NCI-H2107 (cell line): ENCODE measurements at places on chromosomes 16 and 17.
A peak's percentile ranks its signal among the peaks of the same experiment; 100 is the strongest.

DNA sequence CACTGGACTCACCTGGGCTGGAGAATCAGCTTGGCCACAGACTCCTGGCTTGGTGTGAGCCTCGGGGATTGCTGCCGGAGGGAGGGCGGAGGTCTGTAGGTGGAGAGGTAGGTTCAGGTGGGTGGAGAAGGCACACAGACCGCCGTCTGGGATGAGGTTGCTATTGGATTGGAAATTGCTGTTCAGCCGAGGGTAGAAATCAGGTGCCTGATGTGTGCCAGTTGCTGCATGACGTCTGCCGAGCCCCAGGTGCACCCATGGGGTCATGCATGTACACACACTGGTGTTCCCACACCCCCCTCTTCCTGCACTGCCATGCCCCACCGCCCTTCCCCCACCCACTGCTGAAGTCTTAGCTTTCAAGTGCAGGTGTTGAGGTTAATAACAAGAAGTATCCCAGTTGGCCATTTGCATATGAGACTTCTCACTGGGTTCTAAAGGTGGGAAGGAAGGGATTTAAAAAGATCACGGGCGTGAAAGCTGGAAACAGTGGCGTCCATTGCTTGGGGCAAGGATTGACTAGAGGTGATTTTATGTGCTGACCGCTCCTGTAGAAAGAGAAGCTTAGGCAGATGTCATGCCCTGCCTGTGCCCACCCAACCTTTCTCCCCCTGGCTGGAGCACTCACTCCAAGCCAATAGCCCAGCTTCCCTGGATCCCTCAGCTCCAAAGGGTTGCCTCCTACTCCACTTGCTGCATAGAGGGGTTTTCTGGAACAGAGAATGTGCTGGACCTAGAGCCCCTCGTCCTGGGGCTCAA lies 193.6 kb downstream of the CCDC182 start:
- peak; percentile 43 for DNase-seq

- no peak for DNase-seq
Measured at GRCh38 chr17:811051-811784, 29.1 kb downstream of the MRM3 start.

- no peak for DNase-seq
Measured at GRCh38 chr16:24114876-24115275, 141.3 kb upstream of the CACNG3 start.

GRCh38 chr17:7818746-7819645 lies 15.0 kb upstream of the KDM6B start:
- no peak for DNase-seq

GRCh38 chr16:73448970-73449369 lies 401.0 kb upstream of the ZFHX3 start:
- DNase-seq: no peak

DNA sequence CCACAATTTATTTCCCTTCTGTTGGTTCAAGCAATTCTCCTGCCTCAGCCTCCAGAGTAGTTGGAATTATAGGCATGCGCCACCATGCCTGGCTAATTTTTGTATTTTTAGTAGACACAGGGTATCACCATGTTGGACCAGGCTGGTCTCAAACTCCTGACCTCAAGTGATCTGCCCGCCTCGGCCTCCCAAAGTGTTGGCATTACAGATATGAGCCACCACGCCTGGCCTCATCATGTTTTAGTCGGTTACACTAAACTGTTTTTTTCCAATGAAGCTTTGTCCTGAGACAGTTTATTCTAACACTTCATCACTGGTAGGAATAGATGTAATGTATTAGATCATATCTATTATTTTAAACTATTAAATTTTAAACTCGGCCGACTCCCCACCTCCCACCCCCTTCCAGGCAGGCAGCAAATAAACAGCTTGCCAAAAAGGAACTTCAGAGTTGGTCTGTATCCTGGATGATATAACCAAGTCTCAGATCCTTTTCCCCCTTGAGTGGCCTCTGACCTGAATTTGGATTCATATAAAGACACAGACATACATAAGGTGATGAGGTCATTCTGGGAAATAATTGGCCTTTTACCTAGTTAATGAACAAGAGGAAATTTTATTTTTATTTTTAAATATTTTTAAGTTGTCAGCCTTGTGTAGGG lies 18.4 kb upstream of the CORO6 start:
- no peak for DNase-seq

DNA sequence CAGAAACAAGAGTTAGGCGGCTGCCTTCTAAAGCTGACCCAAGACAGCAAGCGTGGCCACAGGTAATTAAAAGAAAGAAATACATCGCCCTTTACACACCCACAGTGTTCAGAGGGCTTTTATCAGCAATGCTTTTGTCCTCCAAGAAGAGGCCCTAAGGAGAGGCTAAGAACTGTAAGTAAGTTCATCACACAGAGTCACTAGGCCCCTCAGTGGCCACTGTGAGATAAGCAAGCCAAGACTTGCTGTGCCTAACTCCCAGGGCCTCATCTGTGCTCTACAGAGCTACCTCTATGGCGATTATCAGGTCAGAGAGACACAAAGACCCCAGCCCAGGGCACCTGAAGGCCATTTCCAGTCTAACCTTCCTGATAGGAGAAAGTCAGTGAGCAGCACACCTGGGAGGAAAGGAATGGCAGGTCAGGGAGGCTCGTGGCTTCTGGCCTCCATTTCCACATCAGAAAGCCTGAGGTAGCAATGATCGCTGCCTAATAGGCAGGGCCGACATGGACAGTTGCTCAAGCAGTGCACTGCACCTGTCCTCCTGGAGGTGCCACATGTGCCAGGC lies 545.2 kb upstream of the CDH11 start:
- no peak for DNase-seq

DNA sequence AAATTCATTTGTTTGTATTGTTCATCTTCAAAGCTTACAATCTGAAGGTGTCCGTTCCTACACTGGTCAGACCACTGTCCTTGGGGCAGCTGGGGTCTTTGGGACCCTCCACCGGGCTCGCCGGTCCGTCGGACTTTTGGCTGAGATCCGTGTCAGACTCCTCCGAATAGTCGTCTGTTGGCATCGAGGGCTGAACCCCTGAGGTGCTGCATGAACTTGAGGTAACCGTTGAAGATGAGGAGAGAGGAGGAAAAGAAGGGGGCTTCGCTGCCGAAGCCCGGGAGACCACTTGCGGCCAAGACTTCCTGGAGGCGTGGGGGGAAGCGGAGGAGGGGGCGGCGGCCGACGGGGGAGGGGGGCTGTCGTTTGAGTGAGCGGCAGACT lies 260.8 kb downstream of the ZFHX3 start:
- no peak for DNase-seq

- no peak for DNase-seq
Measured at GRCh38 chr16:11147033-11147753, 108.8 kb downstream of the SOCS1 start.

GRCh38 chr16:3695610-3696369 lies 21.5 kb downstream of the TRAP1 start:
- DNase-seq: no peak

DNA sequence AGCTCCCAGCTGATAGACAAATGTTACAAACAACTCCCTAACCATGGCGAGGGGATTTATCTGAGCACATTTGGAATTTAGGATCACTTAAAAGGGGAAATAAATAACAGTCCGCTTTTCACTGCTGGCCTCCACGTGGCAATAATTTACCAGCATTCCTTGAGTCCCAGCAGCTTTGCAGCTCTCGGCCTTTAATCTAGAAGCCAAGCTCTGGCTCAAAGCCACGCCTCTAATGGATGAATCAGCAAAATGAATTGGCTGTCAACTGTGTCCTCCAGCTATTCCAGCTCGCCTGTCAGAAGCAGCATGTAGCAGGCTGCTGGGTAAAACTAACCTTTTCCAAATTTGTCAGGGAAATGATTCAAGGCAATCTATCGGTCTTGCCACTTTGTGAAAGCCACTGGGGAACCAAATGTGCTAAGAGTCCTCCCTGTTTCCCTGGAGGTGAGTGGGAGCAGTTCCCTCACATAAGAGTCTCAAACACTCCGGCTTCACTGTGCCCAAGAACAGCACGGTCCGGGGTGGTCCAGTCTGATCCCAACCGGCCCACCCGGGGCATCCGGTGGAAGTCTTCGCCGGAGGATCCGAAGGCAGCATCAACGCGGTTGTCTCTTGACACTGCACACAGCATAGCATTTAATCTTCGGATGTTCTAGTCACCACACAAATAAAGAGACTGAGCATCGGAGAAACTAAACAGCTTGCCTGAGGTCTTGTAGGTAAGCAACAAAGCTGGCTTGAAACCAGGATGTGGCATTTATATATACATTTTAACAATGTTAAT lies 143.3 kb downstream of the PARN start:
- DNase-seq: no peak

DNA sequence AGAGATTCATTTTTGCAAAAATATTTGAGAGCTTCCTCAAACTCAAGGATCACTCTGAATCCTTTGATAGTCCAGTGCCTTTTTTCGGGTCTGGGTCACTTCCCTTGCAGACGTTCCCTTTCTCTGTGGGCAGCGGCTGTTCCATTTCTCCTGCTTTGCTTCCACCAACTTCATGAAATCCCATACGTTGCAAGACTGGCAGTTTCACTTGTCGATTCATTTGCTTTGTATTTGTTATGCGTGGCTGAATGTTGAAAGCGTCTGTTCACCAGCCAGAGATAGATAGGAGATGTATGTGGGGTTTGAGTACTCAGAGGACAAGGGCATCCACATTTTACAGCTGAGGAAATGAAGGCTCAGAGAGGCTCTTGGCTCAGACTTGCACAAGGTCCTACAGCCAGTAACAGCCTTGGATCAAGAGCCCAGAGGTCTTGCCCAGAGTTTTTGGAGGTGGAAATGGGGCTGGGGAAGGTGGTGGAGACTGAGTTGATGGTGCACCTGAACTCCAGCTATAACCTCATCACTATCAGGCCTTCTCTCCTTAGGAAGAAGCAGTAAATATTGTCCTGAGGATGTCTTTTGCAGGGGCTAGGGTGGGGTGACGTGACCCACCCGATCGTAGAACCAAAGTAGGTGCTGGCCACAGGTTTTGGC lies 1.3 kb upstream of the CCDC102A start:
- no peak for DNase-seq

GRCh38 chr17:44144966-44145739 lies 3.4 kb downstream of the HROB start:
- DNase-seq: no peak

- no peak for DNase-seq
Measured at GRCh38 chr17:66506641-66507040, 204.2 kb downstream of the PRKCA start.

GRCh38 chr16:56689171-56689570 lies 6.9 kb downstream of the MT1X start:
- DNase-seq: no peak

- DNase-seq: no peak
Measured at GRCh38 chr16:60553090-60553757, 1483.0 kb downstream of the CDH8 start.
